Breast epithelium (tissue), 4 donors: ENCODE measurements at places on chromosomes 11 and 22.
A peak's percentile ranks its signal among the peaks of the same experiment; 100 is the strongest.

- H3K27me3 ChIP-seq = no peaks in the 10 kb centered on the region
- no peak overlapping the region for H3K27ac ChIP-seq
- H3K4me1 ChIP-seq = no peaks in the 10 kb centered on the region
These were observed 87.2 kb upstream of the GRIK4 start for GRCh38 chr11:120424185-120424969.

- H3K4me3 ChIP-seq = no peak overlapping the region
- no peaks in the 10 kb centered on the region for H3K4me1 ChIP-seq
- no peaks in the 10 kb centered on the region for H3K36me3 ChIP-seq
These were observed 162.3 kb downstream of the LARGE1 start for GRCh38 chr22:33757802-33758483.

DNA sequence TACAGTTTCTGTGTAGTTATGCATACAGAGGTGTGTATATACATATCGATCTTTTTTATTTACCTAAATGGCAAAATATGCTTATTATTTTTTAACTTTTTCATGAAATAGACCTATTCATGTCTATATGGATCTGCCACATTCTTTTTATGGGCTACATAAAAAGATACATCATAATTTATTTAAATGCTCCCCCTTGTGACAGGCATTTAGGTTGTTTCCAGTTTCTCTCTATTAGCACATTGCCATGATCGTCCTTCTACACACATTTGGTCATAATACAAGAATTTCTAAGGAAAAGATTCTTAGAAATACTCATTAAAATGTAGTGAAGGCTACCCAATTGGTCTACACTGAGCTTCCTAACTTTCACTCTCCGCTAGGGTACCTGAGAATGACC is 1067.4 kb downstream of the OPCML start:
- H3K4me1 ChIP-seq = no peaks in the 10 kb centered on the region
- DNase-seq = no peak
- H3K36me3 ChIP-seq = no peaks in the 10 kb centered on the region
- no peaks in the 10 kb centered on the region for H3K27me3 ChIP-seq
- no peak overlapping the region for H3K27ac ChIP-seq

DNA sequence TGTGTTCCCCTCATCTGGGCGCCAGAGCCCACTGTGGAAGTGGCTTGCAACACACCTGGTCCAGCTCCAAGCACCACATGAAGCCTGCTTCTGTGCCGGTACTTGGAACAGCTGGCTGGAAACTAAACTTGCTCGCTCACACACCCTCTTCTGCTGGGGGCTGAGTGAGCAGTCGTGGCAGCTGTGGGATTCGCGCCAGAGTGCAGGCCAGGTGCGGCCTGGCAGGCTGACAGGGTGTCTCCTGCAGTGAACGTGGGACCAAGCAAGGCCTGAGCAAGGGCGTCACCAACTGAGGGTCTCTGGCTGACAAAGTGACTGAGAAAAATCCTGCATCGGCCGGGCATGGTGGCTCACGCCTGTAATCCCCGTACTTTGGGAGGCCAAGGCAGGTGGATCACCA is 15.2 kb downstream of the SMC1B start:
- H3K4me1 ChIP-seq = no peaks in the 10 kb centered on the region
- DNase-seq = no peak
- no peak overlapping the region for H3K27ac ChIP-seq
- H3K36me3 ChIP-seq = no peaks in the 10 kb centered on the region

DNA sequence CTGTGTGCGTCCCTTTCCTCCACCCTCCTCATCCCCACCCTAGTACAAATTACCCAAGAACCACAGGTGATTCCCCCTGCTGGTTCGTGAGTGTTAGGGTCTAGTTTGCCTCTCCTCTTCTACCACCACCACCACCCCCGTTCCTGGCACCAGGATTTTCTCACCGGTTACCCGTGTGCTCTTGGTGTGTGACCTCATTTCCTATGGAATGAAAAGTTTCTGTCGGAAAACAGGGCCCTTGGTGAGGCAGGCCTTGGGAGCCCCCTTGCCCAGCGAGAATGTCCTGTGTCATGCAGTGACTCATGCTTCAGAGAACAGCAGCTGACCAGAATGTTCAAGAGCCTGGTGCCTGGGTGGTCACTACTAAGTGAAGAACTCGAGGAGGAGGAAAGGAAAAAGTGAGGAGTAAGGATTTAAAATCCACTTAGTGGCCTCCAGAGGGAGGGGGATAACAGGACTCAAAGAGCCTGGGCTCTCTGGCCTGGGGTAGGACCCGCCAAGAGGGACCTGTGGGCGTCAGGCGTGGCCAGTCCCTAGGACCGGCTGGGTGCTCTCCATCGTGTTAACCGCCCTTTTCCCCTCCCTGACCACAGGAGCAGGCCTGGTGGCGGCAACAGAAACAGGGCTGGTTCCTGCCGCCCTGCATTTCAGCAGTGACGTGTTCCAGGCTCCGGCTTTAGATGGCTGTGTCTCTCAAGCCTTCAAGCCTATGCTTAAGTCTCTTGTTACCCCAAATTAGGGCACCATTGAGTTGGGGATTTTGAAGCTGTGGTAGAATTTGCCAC is 30.2 kb downstream of the C22orf31 start:
- peak overlapping the region; percentile 92 for H3K27ac ChIP-seq
- peak; percentile 55 for DNase-seq
- H3K36me3 ChIP-seq = no peaks in the 10 kb centered on the region
- H3K4me3 ChIP-seq = peak overlapping the region; percentile 67
- H3K4me1 ChIP-seq = no peaks in the 10 kb centered on the region
- no peaks in the 10 kb centered on the region for H3K27me3 ChIP-seq

- H3K27me3 ChIP-seq = no peaks in the 10 kb centered on the region
- no peaks in the 10 kb centered on the region for H3K4me1 ChIP-seq
- H3K36me3 ChIP-seq = no peaks in the 10 kb centered on the region
- DNase-seq = no peak
- no peak overlapping the region for H3K27ac ChIP-seq
These were observed 366.8 kb upstream of the CCDC179 start for GRCh38 chr11:23227078-23227445.

GRCh38 chr11:27839226-27839913 is 139.1 kb upstream of the BDNF start:
- no peaks in the 10 kb centered on the region for H3K27me3 ChIP-seq
- H3K4me1 ChIP-seq = no peaks in the 10 kb centered on the region
- DNase-seq = no peak

GRCh38 chr11:17233101-17233500 is 25.3 kb upstream of the PIK3C2A start:
- H3K27ac ChIP-seq = no peak overlapping the region
- H3K4me3 ChIP-seq = no peak overlapping the region
- H3K4me1 ChIP-seq = no peaks in the 10 kb centered on the region
- DNase-seq = no peak
- no peaks in the 10 kb centered on the region for H3K36me3 ChIP-seq
- H3K27me3 ChIP-seq = no peaks in the 10 kb centered on the region

DNA sequence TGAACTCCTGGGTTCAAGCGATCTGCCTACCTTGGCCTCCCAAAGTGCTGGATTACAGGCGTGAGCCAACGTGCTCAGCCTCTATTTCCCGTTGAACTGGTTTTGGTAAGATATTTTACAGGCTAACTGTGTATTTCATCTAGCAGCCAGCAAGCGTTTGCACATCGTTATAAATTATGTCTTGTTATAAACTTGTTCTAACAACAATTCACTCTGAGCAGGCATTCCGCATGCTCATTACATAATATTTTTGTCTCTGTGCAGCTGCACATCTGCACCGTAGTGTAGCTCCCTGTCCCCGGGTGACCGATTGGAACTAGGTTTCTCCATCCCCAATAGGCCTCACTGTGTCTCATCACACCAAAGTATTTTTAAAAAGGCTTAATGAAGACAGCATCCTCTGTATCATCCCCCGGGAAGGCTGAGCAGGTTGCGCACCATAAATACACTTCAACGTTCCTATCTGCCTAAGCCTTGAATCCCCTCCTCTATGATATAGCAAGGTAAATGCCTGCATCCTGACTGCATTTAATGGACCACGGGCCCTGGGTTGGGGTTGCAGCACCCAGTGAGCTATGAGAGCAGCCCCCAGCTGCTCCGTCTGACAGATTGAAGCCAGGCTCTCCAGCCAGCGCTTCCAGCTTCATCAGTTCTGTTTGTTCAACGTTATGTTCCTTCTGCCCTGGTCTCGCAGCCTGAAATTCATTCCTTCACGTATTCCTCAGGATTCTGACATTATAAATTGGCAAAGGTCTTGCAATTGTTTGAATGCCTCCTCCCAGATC is 47.7 kb downstream of the TST start:
- DNase-seq = no peak
- H3K27me3 ChIP-seq = no peaks in the 10 kb centered on the region
- no peaks in the 10 kb centered on the region for H3K4me1 ChIP-seq
- H3K36me3 ChIP-seq = no peaks in the 10 kb centered on the region
- no peak overlapping the region for H3K4me3 ChIP-seq

DNA sequence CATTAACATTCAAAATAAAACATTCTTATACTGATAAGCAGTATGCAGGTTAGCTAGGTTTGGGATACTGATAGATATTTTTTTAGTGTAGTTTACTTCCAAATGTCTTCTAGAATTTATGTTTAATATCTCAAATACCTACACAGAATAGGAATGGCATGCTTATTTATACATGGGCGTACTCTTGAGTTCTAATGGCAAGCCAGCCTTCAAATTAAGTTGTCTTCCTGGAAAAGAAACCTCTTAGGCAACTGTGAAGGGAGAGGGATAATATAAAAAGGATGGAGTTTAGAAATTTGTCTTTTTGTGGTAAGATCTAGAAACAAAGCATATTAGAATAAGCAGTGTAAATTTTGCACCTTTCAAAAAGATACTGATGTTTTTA is 65.4 kb downstream of the MTMR3 start:
- H3K4me1 ChIP-seq = no peaks in the 10 kb centered on the region
- no peaks in the 10 kb centered on the region for H3K27me3 ChIP-seq
- no peak overlapping the region for H3K4me3 ChIP-seq
- no peak for DNase-seq

DNA sequence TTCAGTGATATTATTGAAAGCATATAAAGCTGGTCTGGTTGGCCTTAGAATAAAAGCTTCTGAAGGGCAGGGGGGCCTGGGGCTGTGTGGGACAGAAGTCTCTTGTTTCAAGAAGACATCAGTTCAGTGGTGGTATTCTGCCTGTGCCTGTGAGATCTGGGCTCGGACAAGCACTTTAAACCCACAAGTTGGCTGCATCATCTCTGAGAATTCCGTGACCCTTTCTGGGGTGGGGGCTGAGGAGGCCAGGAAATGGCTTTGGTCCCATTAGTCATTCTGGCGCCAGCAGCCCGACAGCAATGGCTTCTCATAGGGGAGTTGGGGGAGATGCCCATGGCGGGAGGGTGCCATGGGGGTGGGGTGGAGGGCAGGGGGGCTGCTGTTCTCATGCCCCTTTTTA is 104.1 kb downstream of the PKNOX2 start:
- H3K36me3 ChIP-seq = no peaks in the 10 kb centered on the region
- no peak overlapping the region for H3K4me3 ChIP-seq
- DNase-seq = no peak
- H3K4me1 ChIP-seq = no peaks in the 10 kb centered on the region
- H3K27me3 ChIP-seq = peaks cover 7% of the 10 kb centered on the region
- no peak overlapping the region for H3K27ac ChIP-seq
